CD4-positive, CD25-positive, alpha-beta regulatory T cell (primary cell): ENCODE measurements at places on chromosomes 1 and 21.

- no peak for DNase-seq
Observed at GRCh38 chr1:57770236-57770635, 346.4 kb upstream of the DAB1 start.

DNA sequence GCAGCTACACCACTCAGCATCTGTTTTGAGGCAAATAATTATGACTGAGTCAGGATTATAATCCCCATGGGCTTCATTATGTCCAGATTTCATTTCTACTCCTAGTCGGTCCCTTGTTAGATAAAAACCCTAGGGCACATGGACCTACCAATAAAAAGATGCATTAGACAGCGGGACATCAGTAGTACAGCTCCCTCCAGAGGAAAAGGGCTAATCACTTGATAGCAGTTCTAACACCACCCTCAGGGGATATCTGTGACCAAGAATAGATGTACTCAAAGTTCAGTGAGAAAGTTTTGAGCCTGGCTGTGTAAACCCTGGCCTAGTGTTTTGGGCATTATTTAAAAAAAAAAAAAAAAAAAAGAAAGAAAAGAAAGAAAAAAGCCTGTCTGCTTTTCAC lies 10.0 kb downstream of the GJA8 start:
- DNase-seq: no peak

DNA sequence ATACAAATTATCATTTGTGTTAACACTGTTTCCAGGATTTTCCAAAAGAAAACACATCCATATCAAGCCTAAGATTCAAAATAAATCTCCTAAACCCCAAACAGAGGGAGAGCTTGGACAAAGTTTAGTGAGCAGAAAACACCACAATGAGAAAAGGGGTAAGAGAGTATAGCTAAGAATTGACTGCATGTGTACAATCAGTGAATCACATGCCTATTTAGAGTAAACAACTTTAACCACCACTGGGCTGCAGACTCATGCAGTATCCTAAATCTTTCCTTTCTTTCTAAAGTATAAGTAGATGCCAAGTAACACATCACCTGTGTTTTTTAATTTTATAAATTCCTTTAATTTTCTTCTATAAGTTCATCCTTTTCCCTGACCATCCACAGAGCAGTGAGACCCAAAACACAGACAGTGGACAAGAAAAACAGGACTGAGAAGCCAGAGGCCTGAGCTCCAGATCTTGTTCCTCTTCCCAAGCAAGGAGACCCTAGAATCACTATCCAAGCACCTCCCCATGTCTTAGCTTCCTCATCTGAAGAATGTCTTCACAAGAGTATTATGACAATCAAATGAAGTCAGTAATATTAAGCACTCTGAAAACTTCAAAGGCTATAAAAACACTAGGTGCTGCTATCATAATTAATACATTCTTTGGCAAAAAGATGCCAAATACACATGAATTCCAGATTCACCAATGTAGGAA lies 93.1 kb downstream of the VAV3 start:
- no peak for DNase-seq

- DNase-seq: no peak
Observed at GRCh38 chr1:25694167-25695007, 77.8 kb downstream of the MAN1C1 start.

GRCh38 chr1:18569251-18569650 lies 61.4 kb upstream of the PAX7 start:
- no peak for DNase-seq

DNA sequence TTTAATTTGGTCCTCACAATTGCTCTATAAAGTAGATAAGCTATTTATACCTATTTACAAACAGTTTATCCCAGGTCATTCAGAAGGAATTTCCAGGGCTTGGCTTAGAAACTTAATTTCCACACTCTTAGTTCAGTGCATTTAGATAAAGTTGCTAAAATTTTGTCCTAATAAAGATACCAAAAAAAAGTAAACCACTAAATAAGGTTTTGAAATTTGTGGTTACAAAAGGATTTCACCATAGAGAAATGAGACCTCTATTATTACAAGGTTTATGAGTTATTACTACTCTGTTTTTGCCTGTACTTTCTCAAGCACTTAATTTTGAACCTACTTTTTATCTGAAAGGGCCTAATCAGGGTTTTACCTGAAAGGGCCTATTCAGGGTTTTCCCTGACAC lies 22.4 kb downstream of the PTPN22 start:
- no peak for DNase-seq

DNA sequence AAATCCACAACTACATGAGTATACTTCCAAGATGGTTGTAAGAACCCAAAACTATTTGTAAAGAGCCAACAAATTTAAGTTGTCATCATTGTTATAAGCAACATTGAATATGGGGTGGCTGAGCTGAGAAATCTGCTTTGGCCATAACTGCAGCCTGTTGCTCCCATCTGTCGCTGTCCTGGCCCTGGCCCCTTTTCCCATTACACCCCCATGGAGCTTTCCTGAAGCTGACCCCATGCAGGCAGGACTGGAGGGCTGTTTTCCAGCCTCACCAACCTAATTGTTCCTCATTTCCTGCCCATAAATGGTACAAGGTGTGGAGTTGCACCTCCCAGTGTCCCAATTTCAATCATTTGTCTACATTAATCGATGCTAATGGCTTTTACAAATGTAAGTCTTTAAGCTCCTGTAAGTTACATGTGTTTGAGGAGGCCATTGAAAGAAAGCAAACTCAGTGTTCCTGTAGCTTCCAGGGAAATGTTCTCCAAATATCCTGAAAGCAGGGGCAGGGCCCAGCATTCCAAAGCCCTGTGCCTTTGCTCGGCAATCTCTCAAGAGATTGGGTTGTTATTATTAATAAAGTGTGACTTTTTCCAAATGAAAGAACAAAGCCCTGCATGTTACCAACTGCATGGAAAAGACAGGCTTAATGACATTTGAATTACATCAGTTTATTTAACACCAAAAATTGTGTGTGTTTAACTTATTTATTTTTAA lies 545.9 kb downstream of the PLPP3 start:
- DNase-seq: no peak
